Activated CD8-positive, alpha-beta memory T cell treated with anti-CD3 and anti-CD28 coated beads, Interleukin-2, amount 10 ng/mL, durations not matched to agents 7 days and 5 days (primary cell): ENCODE measurements at places on chromosomes 1 and 21. TPM values are rescaled to one million over a fixed set of nuclear protein-coding genes. Genes with fewer than 3 reads are reported as not detected.

- no peak for DNase-seq
Measured at GRCh38 chr1:101945884-101946283, 50.8 kb downstream of the OLFM3 start.

The TCHH gene
- 0.14 TPM for total RNA-seq

The SMPDL3B gene
- total RNA-seq: 0.40 TPM

The NEGR1 gene
- not detected for total RNA-seq

DNA sequence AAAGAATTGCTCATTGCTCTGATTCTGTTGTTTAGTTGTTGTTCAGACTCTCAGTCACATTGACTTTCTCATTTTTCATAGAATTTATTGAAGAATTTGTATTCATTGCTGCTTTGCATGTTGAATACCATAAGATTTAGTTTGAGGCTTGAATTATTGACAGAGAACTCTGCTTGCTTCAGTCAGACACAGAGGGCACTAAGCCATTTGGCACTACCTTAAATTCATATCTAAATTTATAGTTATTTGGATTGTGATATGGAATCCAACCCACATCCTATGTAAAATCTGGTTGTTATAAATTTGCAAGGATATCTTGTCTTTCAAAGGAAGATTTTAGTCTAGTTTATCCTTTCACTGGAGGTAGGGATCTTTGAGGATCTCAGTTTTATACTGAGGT is 1748.6 kb downstream of the BRINP3 start:
- no peak for DNase-seq

- DNase-seq: no peak
Measured at GRCh38 chr21:22575165-22575584, 1577.0 kb downstream of the NCAM2 start.

The TMEM82 gene
- total RNA-seq: not detected

DNA sequence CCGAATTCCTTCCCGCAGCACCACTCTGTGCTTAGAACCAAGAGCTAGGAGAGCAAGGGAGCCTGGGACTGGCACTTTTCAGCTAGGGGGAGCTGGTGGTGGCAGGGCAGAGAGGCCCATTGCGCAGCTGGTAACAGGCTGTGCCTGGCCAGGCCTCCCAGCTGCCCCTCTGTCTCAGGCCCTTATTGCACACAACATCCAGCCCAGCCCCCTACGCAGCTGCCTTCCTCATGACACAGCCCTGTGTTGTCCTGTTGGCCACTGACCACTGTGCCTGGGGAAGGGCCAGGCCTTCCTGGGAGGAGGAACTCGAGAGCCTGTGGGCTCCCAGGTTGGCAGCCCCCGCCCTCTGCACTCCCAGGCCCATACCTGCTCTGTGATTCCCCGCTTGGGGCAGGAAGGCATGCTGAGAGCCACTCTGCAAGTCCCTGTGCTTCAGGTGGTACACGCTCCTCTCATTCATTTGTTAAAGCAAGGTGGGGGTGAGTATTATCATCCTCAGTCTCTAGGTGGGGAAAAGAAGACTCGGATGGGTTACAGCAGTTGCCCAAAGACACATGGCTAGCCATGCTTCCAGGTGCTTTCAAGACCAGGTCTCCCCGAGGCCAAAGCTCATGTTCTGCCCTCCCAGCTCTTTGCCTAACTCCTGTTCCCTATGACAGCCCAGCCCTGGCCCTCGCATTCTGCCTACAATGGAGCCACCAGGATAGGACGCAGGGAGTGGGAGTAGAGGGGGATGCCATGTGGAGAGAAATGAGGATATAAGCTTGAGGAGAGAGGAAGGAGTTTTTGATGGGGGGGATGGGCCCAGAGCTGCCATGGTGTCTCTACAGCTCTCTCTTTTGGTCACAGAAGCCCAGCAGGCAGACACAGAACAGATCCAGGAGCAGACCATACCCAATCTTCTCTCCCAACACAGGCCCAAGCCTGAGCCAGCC is 81.8 kb downstream of the TMEM53 start:
- no peak for DNase-seq

DNA sequence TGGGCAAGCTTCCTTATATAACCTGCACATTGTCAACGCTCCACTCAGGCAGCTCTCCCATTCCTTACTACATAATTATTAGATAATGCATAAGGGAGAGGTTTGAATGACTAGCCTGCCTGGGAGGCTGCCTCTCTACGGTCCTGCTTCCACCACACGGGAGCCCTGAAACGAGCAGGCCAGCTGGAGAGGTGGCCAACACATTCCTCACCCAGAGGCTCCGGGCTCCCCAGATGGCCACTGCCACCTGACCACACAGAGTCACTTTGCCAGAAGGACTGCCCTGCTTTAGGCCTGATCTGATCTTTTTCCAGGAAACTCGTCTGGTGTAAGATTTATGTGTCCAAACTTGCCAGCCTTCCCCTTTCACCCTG is 27.9 kb downstream of the HIVEP3 start:
- DNase-seq: no peak
